Effector memory CD4-positive, alpha-beta T cell (primary cell): ENCODE measurements at places on chromosomes 1 and 21.

DNA sequence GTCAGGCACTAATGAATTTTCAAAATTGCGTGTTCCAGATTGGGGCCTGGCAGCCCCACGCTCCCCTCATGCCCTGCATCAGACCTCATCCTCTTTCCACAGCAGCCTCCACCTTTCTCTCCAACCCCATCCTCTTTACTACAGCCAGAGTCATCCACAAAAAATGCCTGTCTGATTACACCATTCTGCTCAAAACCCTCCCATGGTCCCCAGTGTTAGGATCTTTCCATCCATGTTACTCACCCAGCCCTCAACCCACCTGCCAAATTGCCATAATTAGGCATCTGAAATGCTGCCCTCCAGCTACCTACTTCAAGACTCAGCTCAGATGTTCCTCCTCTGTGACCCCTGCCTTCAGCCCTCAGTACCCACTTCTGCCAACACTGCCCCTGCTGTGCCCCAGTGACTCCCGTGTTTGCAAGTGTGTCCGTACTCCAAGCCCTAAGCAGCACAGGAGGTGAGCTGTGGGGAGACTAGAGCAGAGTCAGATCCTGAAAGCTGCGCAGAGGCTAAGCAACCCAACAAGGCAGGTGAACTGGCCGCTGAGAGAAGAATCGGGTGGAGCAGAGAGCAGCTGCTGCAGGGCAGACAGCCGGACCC, 715 bp upstream of the ARTN start:
- DNase-seq = no peak

DNA sequence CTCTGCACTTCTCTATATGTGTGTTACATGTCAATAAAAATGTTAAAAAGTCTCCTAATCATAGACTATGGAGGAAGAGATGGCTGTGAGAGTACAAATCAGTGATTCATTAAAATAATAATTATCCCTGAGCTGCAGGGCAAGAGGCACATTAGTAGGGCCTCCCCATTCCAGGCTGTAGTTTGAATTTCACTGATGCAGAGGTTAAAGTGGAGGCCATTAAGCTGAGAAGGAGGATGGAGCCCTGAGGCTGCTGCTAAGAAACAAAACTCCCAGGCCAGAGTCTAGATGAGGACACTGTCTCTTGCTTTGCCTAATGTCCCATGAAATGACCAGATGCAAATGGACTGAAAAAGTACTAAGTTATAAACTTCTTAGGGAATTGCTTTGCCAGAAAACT, 89.1 kb upstream of the WDR26 start:
- DNase-seq = no peak

DNA sequence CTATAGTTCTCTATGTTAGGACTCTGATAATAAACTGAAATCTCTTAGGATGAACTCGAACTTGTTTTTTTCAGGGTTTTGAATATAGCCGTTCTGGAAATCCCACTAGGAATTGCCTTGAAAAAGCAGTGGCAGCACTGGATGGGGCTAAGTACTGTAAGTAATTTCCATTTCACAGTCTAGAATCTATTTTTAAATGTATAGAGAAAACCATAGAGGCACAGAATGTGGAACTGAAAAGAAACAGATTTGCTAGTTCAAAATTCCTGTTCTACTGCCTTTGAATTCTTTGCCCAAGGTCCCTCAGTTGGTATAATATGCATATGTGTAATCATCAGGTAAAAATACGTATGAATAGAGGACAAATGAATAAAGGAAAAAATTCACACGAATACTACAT, 4.8 kb downstream of the CTH start:
- DNase-seq = no peak

GRCh38 chr1:56817716-56818463, 1.3 kb downstream of the FYB2 start:
- no peak for DNase-seq

DNA sequence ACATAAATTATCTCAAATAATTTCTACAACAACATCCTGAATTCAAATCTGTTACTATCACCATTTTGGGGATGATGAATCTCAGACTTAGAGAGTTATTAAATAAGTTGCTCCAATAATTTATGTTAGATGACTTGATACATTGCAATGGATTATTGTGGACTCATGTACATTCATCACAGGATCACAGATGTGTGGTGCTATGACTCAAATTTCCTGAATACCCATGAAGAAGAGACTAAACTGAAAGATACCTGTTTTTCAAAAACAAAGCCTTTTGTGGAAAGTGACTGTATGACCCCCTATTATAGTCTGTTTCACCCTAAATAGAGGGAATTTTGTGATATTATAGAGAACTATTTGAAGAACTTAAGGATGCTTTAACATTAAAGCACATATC, 315.0 kb downstream of the PLA2G4A start:
- DNase-seq = no peak

GRCh38 chr1:248824701-248825100, 1.0 kb downstream of the SH3BP5L start:
- DNase-seq = no peak

- DNase-seq = no peak
Measured at GRCh38 chr21:39117440-39117970, 65.7 kb downstream of the PSMG1 start.

GRCh38 chr1:235073331-235073967, 55.2 kb downstream of the TOMM20 start:
- DNase-seq = no peak

DNA sequence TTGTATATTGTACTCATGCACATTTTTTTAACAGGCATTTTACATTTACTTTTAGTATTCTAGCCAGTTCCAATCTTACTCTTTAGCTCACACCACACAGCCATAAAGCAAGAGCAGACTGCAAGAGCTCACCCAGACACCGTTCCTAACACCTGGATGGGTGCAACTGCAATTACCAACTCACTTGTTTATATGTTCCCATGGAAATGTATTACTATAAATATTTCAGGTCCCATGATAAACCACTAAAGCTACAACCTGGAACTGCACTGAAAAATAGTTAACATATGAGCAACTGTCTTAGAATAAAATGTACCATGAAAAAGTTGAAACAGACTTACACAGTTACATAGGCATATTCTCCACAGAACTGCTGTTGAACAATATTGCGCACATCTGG, 30.8 kb downstream of the USP48 start:
- no peak for DNase-seq

- no peak for DNase-seq
Measured at GRCh38 chr1:54979327-54979891, 1.0 kb upstream of the TMEM61 start.

DNA sequence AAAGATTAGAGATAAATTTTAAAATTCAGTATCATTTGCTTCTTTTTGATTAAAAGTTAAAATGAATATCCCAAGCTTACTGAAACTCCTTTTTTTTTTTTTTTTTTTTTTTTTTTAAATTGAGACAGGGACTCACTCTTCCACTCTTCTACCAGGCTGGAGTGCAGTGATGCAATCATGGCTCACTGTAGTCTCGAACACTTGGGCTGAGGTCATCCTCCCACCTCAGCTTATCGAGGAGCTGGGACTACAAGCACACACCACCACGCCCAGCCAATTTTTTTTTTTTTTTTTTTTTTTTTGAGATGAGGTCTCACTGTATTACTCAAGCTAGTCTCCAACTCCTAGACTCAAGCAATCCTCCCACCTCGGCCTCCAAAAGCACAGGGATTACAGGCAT, 92.1 kb upstream of the RGS18 start:
- DNase-seq = no peak

- DNase-seq = no peak
Measured at GRCh38 chr1:7233237-7233540, 447.9 kb downstream of the CAMTA1 start.
